Left ventricle myocardium superior (tissue), 1 donor: ENCODE measurements at places on chromosomes 11 and 22. TPM values are rescaled to one million over a fixed set of nuclear protein-coding genes. Genes with fewer than 3 reads are reported as not detected.
A peak's percentile ranks its signal among the peaks of the same experiment; 100 is the strongest.

DNA sequence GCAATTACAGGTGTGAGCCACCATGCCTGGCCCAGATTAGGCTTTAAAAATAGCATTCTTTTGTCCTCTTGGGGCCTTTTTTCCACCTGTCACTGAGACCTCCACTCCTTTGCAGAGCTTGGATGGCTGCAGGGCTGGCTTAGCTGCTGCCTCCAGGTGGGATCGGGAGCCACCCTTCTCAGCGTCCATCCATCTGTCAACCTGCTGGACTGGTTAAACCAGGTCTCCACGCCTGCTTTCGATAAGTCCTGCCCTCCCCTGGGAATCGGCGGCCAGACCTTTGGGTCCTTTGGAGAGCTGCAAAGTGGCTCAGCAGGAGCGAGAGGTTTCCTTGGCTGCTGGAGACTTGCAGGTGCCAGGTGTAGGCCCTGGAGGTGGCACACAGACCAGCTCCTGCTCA is 23.4 kb upstream of the GRAMD4 start:
- peak; percentile 34 for DNase-seq

RIBC2 gene
- total RNA-seq = not detected

- DNase-seq = no peak
Observed at GRCh38 chr11:9858218-9858617, 194.3 kb downstream of the SWAP70 start.

DNA sequence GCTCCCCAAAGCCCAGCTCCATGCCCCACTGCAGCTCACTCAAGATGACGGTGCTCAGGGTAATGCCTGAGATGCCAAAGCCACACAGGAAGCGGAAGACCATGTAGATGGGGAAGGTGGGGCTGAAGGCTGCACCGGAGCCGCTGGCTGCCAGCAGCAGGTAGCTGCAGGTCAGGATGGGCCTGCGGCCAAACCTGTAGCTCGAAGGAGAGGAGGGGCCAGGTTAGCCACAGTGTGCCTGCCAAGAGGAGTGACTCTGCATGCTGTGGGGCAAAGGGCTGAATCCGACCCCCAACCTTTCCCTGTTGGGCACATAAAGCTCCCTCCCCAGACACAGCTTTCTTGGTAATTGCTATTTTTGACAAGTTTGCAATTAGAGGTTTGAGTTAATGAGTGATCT is 14.9 kb upstream of the SLC22A6 start:
- no peak for DNase-seq

- DNase-seq = no peak
Observed at GRCh38 chr22:21791635-21792625, 56.3 kb upstream of the YPEL1 start.

DNA sequence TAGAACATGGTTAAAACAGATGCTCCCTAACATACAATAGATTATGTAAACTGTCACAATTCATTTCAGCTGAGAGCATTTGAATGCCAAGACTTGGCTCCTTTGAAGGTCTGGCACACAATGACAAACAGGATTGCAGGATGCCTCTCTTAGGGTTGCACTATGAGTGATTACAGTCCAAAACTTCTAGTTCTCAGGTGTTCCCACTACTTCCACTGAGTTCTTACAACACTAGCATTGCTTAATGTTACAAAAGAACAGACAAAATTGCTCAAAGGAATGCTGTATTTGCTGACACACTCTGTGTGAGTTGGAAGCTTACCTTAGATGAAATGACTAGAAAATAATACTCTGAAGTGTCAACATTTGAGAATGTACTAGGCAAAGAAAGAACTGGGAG is 2413.8 kb upstream of the RAG2 start:
- no peak for DNase-seq

- no peak for DNase-seq
Observed at GRCh38 chr11:22554221-22554620, 71.4 kb downstream of the FANCF start.

ARHGAP8 gene
- total RNA-seq = not detected

OR2AG2 gene
- total RNA-seq = not detected

DNA sequence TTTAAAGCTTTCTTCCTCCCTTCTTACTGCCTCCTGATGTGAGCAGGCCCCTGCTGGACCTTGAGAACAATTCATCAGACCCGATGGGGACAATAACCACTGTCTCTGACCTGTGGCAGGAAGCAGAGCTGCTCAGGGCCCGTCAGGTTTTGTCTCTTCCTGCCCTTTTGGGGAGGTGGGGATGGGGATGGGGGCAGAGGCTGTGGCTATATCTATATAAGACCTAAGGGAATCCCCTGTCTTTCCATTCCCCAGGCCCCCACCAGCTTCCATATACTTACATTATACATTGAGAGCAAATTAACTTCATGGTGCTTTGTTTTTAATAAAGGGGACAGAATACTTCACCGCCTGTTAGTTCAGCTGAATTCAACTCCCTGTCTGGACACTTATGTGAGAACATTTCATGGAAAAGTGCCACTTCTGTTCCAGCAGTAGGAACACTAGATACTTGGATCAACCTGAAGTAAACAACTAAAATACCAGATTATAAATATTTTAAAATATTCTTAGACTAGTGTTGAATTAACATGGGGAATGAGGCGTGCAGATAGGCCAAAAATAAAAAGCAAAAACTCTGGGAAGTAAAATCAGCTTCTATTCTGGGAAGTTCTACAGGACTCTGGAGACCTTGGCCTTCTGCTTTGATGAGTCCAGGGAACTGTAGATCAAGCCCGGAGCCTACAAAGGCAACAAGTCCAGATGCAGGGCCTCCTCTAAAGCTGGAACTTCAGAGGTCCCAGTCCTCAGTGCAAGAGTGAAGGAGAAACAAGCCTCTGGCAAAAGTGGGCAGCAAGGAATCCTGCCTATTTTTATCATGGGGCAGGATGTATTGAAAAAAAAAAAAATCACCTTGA is 11.1 kb downstream of the ZP1 start:
- DNase-seq = no peak

SLC22A12 gene
- total RNA-seq = not detected

DNA sequence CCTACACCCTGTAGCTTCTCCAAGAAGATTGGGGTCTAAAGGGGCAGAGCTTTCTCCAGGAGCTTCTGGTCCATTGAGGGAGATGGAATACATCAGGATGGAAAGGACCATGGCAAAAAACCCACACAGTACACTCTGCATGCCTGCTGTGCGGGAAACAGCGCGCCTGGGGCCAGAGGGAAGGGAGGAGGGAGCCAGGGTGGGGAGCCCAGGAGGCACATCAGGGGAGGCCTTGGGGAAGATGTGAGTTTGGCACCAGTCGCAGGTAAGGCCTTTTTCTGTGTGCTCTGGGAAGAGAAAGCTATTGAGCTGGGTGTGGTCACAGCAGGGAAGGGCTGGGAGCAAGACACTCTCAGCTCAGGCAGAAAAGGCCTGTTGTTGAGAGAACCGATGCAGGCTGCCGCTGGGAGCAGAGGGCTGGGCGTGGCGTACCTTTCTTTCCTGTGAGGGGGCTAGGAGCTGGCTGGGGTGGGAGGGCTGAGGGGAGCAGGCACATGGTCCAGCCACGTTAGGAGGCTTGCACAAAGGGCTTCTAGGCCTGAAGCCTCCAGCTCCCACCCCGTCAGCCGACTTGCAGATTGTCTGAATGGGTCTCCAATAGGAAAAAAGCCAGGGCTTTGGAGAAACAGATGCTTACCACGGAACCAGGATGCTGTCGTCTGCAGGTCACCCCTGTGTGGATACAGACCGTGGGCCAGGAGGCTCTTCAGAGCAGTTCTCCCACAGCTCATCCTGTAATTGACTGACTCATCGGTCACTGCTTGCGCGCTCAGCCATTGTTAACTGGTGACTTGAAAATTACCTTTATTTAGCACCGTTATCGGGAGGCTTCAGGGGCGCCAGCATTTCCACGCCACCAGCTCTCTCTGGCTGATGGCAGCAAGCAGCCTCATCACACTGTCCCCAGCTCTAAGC is 237.3 kb downstream of the ST3GAL4 start:
- DNase-seq = no peak

DNA sequence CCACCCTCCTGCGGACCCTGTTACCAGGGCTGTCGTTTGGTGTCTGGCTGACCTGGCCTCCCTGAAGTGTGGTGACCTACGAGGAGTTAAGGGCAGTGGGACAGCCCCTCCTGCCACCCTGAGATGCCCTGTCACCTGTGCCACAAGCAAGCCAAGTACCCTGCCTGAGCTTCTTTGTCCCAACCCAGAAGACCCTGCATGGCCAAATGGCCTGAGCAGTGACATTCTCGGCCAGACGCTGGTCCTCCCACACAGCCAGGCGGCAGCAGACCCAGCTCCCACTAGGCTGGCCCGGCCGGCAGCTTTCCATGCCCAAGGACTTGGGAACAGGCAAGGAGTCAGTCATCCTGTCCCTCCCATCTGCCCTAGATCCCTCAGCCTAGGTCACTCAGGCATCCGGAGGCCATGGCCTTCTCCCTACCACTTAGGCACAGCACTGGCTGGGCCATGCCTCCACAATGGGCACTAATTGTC is 7.6 kb downstream of the ARVCF start:
- peak; percentile 18 for DNase-seq

DNA sequence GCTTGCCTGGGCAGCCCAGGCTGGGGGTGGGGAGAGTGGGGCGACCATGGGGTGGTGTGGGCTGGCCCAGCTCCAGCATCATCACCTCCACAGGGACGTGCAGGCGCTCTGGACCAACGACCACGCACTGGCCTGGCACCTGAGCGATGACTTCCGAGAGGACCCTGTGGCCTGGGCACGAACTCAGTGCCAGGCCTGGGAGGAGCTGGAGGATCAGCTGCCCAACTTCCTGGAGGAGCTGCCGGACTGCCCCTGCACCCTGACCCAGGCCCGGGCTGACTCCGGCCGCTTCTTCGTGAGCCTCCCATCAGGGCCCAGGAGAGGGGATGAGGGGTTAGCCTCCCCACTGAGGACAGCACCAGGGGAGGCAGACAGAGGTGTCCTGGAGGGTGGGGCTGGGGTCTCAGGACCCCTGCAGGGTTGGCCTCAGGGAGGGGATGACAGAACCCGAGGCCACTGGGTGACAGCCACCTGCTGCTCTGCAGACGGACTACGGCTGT is 3.8 kb downstream of the SUSD2 start:
- peak; percentile 26 for DNase-seq

MRGPRX3 gene
- not detected for total RNA-seq

HORMAD2 gene
- total RNA-seq = not detected

GRCh38 chr22:49008682-49009235 is 818.9 kb downstream of the BRD1 start:
- no peak for DNase-seq

DNA sequence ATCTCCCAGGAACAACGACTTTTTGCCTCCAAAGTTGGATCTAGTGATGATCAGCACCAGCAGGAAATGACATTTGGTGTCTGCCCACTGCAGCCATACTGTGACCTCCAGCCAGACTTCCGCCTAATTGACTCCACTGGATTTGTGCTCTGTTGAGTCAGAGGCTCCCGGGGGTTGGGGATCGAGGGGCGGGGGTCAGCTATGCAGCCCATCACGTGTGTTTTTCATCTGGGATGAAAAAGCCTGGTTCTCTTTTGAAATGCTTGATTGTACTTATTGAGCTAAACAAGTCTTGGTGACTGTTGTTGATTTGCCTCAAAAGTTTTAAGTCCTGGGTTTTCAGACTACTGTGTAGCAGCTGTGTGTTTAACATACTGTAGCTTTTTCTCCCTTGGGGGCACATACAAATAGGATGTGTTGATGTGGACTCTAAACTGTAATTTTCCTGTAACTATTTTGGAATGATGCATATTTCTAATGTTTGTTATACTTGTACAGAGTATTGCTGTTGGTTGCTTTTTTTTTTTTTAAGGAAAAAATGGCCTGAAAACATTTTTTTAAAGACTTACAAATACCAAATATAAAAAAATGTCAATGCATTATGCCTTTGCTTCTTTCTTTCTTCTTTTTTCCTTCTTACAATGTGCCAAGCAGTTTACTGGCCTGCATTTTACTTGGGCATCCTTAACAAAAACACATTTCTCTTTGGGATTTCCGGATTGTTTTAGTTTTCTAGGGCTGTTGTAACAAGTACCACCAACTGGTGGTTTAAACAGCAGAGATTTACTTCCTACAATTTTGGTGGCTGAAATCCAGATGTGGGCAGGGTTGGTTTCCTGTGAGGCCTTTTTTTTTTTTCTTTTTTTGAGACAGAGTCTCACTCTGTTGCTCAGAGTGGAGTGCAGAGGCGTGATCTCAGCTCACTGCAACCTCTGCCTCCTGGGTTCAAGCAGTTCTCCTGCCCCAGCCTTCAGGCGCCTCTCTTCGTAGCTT is 46.1 kb upstream of the OR4B1 start:
- DNase-seq = peak; percentile 40

DNA sequence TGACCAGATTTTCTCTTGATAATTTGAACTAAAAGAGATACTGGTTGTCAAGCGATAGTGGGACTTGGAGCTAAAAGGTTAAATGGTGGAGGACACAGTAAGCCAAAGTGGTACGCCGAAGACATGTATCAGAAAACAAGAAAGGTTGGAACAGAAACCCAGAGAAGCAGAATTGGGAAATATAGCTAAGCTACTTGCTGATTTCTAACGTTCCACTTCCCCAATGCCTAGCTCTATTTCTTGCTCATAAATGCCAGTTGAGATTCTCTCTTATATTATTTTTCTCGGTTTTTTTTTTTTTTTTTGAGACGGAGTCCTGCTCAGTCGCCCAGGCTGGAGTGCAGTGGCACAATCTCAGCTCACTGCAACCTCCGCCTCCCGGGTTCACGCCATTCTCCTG is 12.7 kb downstream of the TMEM41B start:
- no peak for DNase-seq

GRCh38 chr11:125313271-125314219 is 149.0 kb downstream of the PKNOX2 start:
- no peak for DNase-seq

GRCh38 chr11:95915051-95915450 is 8.9 kb downstream of the MTMR2 start:
- DNase-seq = no peak

- no peak for DNase-seq
Observed at GRCh38 chr11:95084509-95084908, 5.1 kb upstream of the ENDOD1 start.

DNA sequence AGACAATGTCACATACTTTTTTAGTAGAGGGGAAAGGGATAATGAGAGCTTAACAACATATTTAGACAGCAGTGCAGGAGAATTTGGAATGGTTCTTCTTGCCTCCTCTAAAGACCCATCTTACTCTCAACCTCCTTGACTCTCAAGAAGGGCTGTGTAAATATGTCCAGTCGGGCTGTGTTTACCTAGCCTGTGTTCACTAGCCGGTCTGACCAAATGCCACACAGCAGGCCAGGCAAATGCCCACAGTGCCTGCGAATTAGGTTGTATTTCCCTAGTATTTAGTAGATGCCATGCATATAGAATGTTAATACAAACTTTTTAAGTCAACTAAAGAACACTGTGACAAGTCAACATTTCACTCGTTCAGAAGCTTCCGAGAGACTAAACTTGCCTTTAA is 51.4 kb upstream of the MTMR2 start:
- DNase-seq = no peak
